Right ventricle myocardium inferior (tissue), 1 donor: ENCODE measurements at places on chromosomes 5 and 9. TPM values are rescaled to one million over a fixed set of nuclear protein-coding genes. Genes with fewer than 3 reads are reported as not detected.

CDKN2B gene
- total RNA-seq: 3.0 TPM

PLAC8L1 gene
- total RNA-seq: not detected

BTNL8 gene
- 0.41 TPM for total RNA-seq

HIGD2A gene
- total RNA-seq: 218 TPM

THBS4 gene
- total RNA-seq: 32.9 TPM

NACC2 gene
- total RNA-seq: 37.0 TPM
